Activated CD8-positive, alpha-beta memory T cell treated with anti-CD3 and anti-CD28 coated beads for 48 hours (primary cell): ENCODE measurements at places on chromosomes 4 and X.

DNA sequence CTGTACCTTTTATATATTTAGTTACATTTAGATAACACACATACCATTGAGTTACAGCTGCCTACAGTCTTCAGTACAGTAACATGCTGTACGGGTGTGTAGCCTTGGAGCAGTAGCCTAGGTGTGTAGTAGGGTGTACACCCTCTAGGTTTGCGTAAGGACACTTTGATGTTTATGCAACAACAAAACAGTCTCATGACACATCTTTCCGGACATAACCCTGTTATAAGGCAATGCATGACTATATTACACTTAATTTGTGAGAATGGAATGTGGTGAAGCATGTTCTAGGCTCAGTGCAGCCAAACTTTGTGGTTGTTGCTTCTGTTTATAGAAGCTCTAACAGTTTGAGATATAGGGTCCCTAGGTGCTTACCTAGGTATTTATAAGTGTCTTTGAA lies 65.4 kb downstream of the SPRY1 start:
- no peak for DNase-seq

- DNase-seq: no peak
Observed at GRCh38 chrX:97636473-97637140, 752.9 kb downstream of the RPA4 start.

DNA sequence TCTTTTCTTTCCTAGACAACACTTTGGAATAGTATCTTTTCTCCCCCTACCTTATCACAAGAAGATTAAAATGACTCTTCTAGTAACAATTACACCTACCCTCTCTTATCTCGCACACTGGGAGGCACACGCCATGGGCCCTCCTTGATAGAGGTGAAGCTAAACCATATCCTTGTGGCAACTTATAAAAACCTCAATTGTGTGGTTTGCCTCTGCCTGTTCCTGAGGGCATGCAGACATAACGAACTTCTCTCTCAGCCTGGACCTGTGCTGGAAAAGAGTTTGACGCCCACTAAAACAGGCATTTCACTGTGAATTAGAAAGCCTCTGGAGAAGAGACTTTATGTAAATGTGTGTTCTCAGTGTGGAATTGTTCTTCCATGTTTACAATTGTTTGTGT lies 141.2 kb downstream of the NDST3 start:
- DNase-seq: no peak

- DNase-seq: no peak
Observed at GRCh38 chr4:55033296-55033695, 92.1 kb downstream of the KDR start.

GRCh38 chrX:154511761-154512160 lies 4.3 kb downstream of the FAM3A start:
- DNase-seq: no peak

GRCh38 chr4:70980196-70980595 lies 13.3 kb upstream of the DCK start:
- no peak for DNase-seq

- no peak for DNase-seq
Observed at GRCh38 chr4:161189286-161190134, 974.3 kb downstream of the FSTL5 start.
